ENCODE measurements at places on chromosomes 12 and 14. TPM values are rescaled to one million over a fixed set of nuclear protein-coding genes. Genes with fewer than 3 reads are reported as not detected.

The A2ML1 gene
- total RNA-seq = not detected

The DBX2 gene
- total RNA-seq = not detected

The KRT2 gene
- not detected for total RNA-seq

The TAS2R20 gene
- total RNA-seq = 0.58 TPM

The CLEC2D gene
- 1.7 TPM for total RNA-seq

The PRPH gene
- total RNA-seq = not detected

The LBHD2 gene
- total RNA-seq = not detected

The KLRD1 gene
- not detected for total RNA-seq

The KRT73 gene
- total RNA-seq = not detected

The LUM gene
- total RNA-seq = 0.29 TPM

The TSPAN19 gene
- not detected for total RNA-seq

The TBX3 gene
- total RNA-seq = 2.0 TPM

The KRT85 gene
- not detected for total RNA-seq

The LHX5 gene
- total RNA-seq = not detected

The ANAPC7 gene
- 61.7 TPM for total RNA-seq

The MYF6 gene
- 0.14 TPM for total RNA-seq

GRCh38 chr12:13195250-13195649, 1.3 kb upstream of the EMP1 start:
- DNase-seq = no peak

DNA sequence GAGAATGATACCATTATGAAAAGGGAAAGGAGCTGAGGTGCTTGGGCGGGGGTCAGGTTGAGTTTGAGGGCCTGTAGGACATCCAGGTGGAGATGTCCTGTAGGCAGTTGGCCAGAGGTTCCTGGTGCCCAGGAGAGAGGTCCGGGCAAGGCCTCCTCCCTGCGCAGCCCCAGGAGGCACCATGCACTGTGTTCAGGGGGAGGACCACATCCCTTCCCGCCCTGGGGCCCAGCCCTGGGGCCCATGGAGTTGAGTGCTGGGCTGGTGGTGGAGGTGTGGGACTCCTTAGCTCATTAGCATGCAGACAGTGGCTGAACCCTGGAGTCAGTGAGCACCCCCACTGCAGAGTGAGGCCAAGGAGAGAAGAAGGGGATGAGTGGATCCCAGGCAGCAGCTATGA, 5.7 kb upstream of the FAIM2 start:
- DNase-seq = no peak

GRCh38 chr14:52029881-52030280, 39.0 kb downstream of the NID2 start:
- DNase-seq = no peak

DNA sequence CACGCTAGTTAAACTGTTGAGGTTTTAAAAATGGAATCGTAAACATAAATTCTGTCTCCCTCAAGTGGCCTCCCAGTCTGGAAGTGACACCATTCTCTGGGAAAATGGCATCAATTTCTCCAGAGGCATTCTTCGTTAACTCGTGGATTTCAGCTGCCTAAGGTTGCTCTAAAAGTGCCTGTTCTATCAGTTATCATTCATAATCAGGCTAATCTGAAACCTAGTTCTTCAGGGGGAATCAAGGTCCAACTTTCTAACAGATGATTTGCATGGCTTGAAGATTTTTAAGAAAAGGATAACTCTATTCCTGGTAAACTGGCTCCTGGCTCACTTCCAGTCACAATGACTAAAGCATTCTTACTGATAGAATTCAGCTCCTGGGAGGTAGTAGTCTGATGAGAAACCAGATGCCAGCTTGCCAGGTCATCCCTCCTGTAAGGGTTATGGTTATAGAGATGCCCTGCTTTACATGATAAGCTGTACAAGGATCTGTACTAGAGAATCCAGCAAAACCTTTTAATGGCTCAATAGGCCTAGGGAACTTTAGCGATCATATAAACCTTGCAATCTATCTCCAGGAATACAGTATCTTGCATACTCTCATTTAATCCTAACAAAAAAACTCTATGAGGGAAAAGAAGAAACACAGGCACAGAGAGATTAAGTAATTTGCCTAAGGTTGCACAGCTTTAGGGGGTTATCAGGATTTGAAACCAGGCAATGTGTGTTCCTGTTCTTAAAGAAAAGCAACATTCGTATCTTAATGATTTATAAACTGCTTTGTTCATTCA, 1.5 kb downstream of the L3HYPDH start:
- DNase-seq = peak; percentile 94

DNA sequence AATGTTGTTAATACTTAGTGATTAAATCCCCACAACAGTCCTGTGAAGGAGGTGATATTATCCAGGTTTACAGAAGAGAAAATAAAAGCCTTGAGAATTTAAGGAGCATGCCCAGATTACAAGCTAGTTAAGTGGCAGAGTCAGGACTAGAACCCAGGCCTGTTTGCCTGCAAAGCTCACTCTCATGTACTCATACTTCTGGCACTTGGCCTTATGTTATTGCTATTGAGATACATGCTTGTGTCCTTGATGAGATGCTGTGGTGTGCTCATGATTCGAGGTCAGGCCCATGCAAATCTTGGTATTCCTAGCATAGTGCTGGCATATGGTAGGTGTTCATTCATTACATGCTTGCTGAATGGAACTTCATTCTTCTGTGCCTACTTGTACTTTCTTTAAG, 7.6 kb upstream of the EID3 start:
- no peak for DNase-seq

DNA sequence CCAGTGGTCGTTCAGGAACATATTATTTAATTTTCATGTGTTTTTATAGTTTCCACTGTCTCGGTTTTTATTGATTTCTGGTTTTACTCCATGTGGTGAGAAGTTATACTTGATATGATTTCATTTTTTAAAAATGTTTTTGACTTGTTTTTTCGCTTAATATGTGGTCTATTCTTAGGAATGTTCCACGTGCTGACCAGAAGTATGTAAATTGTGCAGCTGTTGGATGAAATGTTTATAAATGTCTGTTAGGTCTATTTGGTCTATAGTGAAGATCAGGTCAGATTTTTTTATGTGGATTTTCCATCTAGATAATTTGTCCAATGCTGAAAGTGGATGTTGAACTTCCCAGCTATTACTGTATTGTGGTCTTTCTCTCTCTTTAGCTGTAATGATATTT, 433.8 kb upstream of the MIS18BP1 start:
- DNase-seq = no peak

DNA sequence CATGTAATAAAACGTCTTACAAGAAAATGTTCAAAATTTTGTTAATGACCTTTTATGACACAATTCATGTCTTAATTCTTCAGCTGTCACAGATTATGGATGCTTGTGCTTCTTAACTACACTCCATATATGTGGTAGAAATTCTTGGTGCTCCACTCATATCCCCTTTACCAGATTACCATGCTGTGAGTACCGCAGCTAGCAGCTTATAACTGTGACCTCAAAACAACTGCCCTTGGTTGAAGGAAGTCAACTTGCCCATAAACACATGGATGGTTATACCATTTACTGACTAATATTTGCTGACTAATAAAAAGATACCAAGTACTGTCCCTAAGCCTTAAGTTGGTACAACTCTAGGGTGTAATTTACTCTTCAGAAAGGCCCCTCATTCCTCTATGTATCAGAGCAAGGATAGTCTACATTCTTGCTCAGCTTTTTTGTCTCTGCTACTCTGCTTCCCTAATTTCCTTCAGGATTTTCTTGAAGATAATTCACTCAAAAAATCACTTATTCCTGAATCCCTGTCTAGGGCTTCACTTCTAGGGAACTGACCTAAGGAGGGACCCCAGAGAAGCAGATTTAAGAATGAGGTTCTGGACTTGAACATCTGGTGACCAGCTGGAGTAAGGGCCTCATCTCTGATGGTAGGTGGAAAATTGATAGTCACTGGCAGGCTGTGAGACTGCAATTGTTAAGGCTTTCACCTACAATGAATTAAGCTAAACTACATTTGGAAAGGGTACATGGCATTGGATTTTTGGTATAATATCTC, 152.3 kb downstream of the SLC6A15 start:
- DNase-seq = no peak

DNA sequence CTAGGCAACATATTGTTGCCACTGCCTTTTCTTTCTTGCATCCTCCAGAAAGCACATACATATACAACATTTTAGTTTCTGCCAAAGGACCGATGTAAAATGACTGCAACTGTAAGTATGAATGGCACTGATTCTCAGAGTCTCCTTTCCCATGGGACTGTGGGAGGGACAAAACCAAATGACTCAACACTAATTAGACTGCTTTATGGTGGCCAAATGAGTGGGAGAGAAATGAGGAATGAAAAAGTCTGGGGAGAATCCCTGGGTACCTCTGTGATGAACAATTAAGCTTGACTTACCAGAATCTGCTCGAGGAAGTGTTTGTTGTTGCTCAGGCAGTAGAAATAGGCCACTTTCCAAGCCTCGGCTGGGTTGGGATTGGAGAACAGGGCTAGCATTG, 10.1 kb downstream of the ZFYVE26 start:
- no peak for DNase-seq

- no peak for DNase-seq
Measured at GRCh38 chr12:66735275-66735674, 56.4 kb upstream of the GRIP1 start.

GRCh38 chr12:12819752-12820311, 6.7 kb downstream of the DDX47 start:
- peak; percentile 85 for DNase-seq

GRCh38 chr12:32783029-32783428, 27.3 kb upstream of the YARS2 start:
- DNase-seq = no peak

GRCh38 chr12:65608319-65608916, 215.9 kb upstream of the HMGA2 start:
- no peak for DNase-seq

DNA sequence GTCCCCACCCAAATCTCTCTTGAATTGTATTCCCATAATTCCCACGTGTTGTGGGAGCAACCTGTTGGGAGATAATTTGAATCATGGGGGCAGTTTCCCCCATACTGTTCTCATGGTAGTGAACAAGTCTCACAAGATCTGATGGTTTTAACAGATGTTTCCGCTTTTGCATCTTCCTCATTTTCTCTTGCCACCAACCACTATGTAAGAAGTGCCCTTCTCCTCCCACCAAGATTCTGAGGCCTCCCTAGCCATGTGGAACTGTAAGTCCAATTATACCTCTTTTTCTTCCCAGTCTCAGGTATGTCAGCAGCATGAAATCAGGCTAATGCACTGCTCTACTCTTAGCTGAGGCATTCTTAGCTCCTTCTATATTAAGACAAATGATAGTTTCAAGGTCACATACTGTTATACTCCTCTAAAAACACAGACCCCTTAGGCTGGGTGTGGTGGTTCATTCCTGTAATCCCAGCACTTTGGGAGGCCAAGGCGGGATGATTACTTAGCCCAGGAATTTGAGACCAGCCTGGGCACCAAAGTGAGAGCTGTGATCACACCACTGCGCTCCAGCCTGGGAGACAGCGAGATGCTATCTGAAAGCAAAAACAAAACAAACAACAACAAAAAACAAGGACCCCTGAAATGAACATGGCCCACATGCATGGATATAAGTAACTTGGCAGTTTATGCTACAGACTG, 3.6 kb downstream of the SCAF11 start:
- DNase-seq = no peak

GRCh38 chr12:66061557-66062289, 68.8 kb downstream of the LLPH start:
- no peak for DNase-seq

- no peak for DNase-seq
Measured at GRCh38 chr12:78241446-78241845, 410.8 kb downstream of the NAV3 start.

GRCh38 chr14:86331341-86331740, 801.4 kb downstream of the FLRT2 start:
- no peak for DNase-seq

DNA sequence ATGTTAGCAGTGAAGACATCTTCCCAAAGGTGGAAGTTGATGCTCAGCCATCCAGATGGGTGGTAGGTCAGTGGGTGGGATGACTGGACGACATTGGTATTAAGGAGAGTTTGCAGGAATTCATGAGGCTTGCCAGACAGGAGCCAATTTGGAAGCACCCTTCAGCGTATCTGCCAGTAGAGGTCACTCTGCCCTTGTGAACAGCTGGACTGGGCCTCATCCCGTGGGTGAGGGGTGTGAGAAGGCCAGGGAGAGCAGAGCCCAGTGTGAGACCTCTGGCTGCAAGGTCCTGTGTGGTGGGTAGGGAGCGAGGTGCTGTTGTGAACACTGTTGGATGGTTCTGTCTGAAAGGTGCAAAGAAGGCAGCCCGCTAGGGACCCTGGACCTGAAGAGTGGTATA, 37.7 kb downstream of the SLC5A8 start:
- DNase-seq = no peak

GRCh38 chr12:43826681-43827080, 9.2 kb upstream of the TMEM117 start:
- DNase-seq = peak; percentile 77

DNA sequence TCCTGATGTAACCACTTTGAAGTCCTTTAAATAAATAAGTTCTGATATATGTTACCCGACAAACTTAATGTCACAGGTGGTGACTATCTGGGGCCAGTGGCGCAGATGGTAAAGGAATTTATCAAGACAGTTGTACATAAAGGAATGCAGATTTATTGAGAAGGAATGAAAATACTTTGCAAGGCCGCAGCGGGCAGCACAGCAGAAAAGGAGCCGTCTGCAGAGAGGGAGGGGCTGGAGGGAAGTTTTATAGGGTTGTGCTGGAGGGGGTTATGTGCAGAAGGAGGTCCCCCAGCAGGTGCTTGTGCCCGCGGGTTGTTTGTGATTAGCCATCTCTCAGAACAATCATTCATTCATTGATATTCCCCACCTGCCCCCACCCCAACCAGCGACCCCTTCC, 17.4 kb downstream of the GPRC5D start:
- no peak for DNase-seq

DNA sequence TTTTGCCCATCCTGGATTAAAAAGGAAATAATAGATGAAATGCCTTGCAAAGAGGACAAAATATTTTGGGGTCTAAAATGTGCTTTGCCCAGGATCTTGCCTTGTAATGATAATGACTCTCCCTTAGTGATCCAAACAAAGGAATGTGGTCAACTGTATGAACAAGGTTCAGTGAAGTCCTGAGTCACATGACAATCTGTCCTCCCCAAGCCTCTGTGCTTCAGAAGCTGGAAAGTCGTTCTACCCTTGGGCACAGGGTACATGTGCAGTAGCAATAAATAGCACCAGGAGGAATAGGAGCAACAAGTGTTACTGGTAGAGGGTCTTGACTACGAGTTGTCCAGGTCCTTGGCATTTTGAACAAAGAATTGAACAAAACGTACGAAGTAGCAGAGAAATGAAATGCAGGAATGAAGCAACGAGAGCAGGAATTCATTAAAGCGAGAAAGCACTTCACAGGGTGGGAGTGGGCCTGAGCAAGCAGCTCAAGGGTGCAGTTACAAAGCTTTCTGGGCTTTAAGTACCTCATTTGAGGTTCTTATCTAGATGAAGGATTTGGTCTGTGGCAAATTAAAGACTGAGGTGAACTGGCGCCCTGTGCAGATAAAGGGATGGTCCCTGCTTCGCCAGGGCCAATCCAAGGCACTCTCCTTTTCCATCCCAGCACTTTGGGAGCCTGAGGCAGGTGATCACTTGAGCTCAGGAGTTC, 65.8 kb downstream of the RESF1 start:
- no peak for DNase-seq

- DNase-seq = no peak
Measured at GRCh38 chr14:102505775-102506625, 3.6 kb downstream of the ANKRD9 start.

Data from epithelial cell of proximal tubule (primary cell).